ENCODE measurements at places on chromosomes 13 and 19. TPM values are rescaled to one million over a fixed set of nuclear protein-coding genes. Genes with fewer than 3 reads are reported as not detected.

The SLC15A1 gene
- total RNA-seq = not detected

DNA sequence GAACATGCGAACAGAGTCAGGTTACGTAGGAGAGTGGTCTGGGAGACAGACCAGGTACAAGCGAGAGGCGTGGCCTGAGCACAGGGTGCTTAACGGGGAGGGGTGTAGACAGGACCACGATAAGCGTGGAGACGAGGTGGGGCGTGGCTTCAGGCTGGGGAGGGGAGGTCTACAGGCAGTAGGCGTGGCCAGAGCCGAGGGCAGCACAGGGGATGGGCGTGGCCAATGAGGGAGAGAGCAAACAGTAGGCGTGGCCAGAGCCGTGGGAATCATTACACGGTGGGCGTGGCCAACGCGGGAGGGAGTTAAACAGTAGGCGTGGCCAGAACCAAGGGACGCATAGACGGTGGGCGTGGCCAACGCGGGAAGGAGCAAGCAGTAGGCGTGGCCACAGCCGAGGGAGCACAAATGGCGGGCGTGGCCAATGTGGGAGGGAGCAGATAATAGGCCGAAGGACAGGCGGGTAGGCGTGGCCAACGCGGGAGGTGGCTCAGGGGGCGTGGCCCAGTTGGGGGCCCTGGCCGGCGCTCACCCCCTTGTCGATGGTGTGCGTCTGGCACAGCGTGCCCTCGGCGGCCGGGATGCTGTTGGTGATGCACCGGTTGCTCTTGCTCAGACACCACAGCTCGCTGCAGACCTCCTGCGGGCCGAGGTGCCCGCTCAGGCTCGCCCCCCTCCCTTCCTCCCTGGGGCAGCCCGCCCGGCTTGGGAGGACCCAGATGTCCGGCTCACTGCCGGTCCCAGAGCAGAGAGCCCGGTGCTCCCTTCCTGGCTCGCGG, 15.2 kb upstream of the MYO1F start:
- H3K27me3 ChIP-seq = no peaks in the 10 kb centered on the region
- DNase-seq = peak; percentile 99
- peaks cover 15% of the 10 kb centered on the region for H3K4me1 ChIP-seq
- peaks cover 2% of the 10 kb centered on the region for H3K36me3 ChIP-seq
- H3K4me3 ChIP-seq = peak overlapping the region; percentile 70

DNA sequence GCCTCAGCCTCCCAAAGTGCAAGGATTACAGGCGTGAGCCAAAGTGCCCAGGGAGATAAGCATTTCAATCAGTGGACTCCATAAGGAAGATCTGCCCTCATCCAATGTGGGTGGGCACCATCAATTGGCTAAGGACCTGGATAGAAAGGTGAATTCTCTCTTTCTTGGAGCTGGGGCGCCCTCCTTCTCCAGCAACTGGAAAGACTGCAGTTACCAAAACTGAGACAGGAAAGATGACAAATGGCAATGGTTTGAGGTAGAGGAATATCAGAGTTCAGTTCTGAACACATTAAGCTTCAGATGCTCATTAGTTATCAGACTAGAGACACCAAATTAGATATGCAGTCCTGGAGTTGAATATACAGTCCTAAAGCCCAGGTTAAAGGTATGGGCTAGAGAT, 10.5 kb upstream of the ELF1 start:
- no peak overlapping the region for H3K27ac ChIP-seq
- H3K27me3 ChIP-seq = no peaks in the 10 kb centered on the region
- no peaks in the 10 kb centered on the region for H3K36me3 ChIP-seq

GRCh38 chr13:40428354-40428753, 238.1 kb downstream of the FOXO1 start:
- peaks cover 25% of the 10 kb centered on the region for H3K4me1 ChIP-seq
- no peaks in the 10 kb centered on the region for H3K36me3 ChIP-seq
- no peaks in the 10 kb centered on the region for H3K27me3 ChIP-seq
- DNase-seq = no peak

The KLC3 gene
- 0.14 TPM for total RNA-seq

DNA sequence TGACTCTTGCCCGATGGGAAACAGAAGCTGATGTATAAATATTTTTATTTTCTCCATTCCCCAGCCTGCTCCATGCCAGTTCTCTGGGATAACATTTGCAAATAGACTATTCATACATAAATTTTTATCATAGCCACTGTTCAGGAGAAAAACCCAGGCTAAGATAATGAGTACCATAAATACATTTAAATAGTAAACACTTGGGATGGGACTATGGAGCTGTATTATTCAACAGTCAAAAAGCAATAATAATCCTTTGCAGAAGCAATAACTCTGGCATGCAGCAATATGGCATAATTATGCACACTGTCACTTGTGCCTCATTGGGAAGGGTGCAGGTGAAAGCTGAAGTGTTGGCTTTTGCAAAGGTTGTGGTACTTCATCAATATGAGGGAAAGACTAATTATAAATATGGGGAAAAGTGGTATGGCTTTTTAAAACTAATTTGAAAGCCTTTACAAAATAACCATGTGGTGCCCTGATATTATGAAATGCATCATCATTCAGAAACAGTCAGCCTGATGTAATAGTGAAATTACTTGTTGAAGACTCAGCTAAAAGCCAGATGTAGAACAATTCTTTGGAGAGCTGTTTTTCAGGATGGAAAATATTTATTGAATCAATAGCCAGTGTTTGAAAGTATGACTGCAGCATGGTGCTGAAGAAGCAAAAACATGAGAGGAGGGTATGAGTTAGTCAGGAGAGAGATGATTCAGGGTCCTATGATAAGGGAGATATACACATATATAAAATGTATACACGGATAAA, 2476.7 kb downstream of the PCDH9 start:
- no peak for DNase-seq
- no peaks in the 10 kb centered on the region for H3K36me3 ChIP-seq
- H3K4me3 ChIP-seq = no peak overlapping the region
- H3K27ac ChIP-seq = no peak overlapping the region

GRCh38 chr13:66225072-66225471, 1005.1 kb downstream of the PCDH9 start:
- H3K27me3 ChIP-seq = no peaks in the 10 kb centered on the region
- DNase-seq = no peak
- no peak overlapping the region for H3K27ac ChIP-seq

The POU4F1 gene
- total RNA-seq = 0.26 TPM

The ZNF229 gene
- 1.2 TPM for total RNA-seq

The IZUMO2 gene
- total RNA-seq = not detected

GRCh38 chr13:28533125-28533436, 38.2 kb upstream of the FLT1 start:
- H3K4me3 ChIP-seq = peak overlapping the region; percentile 57
- no peak for DNase-seq
- H3K27me3 ChIP-seq = peaks cover 41% of the 10 kb centered on the region
- H3K4me1 ChIP-seq = no peaks in the 10 kb centered on the region
- H3K27ac ChIP-seq = no peak overlapping the region
- no peaks in the 10 kb centered on the region for H3K36me3 ChIP-seq

The ZNF700 gene
- 13.3 TPM for total RNA-seq

- peaks cover 10% of the 10 kb centered on the region for H3K27me3 ChIP-seq
- no peaks in the 10 kb centered on the region for H3K36me3 ChIP-seq
- no peak overlapping the region for H3K4me3 ChIP-seq
- H3K27ac ChIP-seq = no peak overlapping the region
- no peak for DNase-seq
Observed at GRCh38 chr19:855566-856120, 3.5 kb downstream of the ELANE start.

The TSSK6 gene
- total RNA-seq = 3.8 TPM

DNA sequence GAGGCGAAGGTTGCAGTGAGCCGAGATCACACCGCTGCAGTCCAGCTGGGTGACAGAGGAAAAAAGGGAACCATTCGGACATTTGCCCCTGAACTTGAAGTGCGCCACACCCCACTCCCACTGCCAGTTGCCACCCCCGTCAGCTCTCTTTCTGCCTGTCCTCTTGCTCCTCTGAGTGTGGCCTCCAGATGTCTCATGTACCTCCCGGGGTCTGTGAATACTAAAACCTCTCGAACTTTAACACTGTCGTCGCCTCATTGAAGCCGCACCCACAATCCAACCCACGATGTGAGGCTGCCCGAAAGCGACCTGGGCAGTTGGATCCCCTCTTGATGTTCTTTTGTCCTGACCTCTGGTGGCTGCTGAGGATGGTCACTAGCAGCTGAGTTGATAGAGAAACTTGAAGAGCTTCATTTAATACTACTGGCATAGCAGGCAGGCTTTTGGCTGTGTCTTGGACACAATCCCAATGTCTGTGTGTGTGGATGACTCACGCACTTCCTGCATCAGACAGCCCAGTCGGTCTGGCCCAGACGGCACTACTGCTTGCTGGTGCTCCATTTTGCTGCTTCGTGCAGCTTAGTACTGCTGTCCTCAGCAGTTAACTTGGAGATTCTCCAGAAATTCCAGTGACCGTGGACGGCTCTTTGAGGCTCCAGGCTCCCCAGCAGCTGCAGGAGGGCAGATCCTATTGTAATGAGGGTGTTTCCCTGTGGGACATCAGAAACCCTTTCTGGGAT, 4.2 kb downstream of the FPR3 start:
- H3K27me3 ChIP-seq = peaks cover 18% of the 10 kb centered on the region
- H3K4me3 ChIP-seq = no peak overlapping the region
- no peaks in the 10 kb centered on the region for H3K4me1 ChIP-seq
- DNase-seq = no peak
- H3K27ac ChIP-seq = no peak overlapping the region

DNA sequence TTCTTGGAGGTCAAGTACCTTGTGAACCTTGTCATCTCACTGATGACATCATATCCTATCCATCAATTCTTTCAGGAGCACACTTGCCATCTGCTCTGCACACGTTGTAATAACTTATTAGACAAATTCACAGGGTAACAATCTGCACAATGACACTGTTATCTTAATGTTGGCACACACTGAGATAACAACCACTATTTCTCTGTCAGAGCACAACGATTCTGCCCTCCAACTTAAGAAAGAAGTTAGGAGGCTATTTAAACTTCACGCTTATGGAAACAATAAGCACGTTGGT, 351.3 kb downstream of the DACH1 start:
- no peak for DNase-seq
- no peaks in the 10 kb centered on the region for H3K27me3 ChIP-seq
- H3K4me3 ChIP-seq = no peak overlapping the region
- no peaks in the 10 kb centered on the region for H3K4me1 ChIP-seq
- H3K27ac ChIP-seq = no peak overlapping the region

The FCER2 gene
- total RNA-seq = 3.5 TPM

GRCh38 chr19:17153996-17154395, 61.2 kb upstream of the USE1 start:
- H3K27me3 ChIP-seq = no peaks in the 10 kb centered on the region
- no peak overlapping the region for H3K27ac ChIP-seq
- peaks cover 20% of the 10 kb centered on the region for H3K36me3 ChIP-seq
- H3K4me1 ChIP-seq = no peaks in the 10 kb centered on the region
- no peak for DNase-seq

The KLK15 gene
- total RNA-seq = not detected

DNA sequence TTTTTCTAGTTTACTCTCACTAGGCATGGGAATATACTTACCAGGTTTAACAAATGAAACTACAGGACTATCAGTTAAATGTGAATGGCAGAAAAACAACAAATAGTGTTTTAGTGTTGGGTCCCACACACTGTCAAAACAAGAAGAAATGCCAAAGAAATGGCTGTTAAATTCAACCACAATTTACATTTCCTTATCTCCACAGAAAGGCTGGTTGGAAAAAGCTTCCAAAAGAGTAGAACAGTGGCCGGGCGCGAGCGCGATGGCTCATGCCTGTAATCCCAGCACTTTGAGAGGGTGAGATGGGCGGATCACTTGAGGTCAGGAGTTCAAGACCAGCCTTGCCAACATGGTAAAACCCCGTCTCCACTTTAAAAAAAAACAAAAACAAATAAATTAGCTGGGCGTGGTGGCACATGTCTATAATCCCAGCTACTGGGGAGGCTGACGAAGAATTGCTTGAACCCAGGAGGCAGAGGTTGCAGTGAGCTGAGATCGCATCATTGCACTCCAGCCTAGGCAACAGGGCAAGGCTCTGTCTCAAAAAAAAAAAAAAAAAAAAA, 66.5 kb downstream of the SERP2 start:
- H3K4me1 ChIP-seq = peaks cover 13% of the 10 kb centered on the region
- DNase-seq = no peak
- peaks cover 11% of the 10 kb centered on the region for H3K27me3 ChIP-seq
- H3K27ac ChIP-seq = no peak overlapping the region
- H3K4me3 ChIP-seq = no peak overlapping the region

DNA sequence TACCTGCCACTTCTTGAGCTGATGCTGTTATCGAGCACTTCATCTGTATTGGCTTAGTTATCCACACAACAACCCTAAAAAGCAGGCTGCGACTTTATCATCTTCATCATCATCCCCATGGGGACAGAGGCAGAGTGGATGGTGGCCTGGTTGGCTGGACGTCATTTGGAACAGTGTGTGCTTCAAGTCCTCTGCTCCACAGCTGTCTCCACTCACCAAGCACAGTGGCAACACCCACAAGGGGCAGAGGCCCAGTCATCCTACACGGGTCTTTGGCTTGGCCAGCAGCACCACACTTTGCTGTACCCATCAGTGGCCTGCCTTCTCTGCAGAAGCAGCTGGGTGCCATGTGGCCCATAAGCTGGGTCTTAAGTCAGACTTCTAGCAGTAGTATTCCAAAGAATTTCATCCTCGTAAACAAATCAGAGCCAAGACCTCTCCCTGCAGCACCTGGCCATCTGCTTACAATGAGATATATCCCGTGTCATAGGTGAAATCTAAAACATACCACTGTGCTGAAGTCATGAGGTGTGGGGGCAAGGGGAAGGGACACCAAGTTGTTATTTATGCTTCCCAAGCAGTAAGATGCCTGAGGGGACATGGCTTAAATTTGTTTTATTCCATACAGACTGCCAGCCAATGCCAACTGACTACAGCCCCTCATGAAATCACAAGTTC, 47.9 kb upstream of the EPHX3 start:
- H3K27ac ChIP-seq = peak overlapping the region; percentile 68
- no peaks in the 10 kb centered on the region for H3K36me3 ChIP-seq
- H3K4me3 ChIP-seq = no peak overlapping the region
- H3K4me1 ChIP-seq = peaks cover 88% of the 10 kb centered on the region

DNA sequence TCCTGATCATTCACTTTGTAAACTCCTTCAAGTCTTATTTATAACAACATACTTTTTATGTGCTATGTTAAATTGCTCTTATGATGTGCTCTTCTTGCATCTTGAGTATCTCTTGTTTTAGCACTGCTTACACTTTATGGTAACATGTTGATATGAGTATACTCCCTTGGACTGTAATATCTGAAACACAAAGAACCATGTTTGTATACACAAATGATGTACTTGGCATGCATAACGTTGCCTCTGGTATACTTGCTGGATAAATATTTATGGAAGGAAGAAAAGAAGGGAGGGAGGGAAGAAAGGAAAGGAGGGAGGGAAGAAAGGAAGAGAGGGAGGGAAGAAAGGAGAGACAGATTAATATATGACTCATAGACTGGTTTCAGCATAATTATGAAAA, 333.2 kb downstream of the PCDH9 start:
- no peaks in the 10 kb centered on the region for H3K27me3 ChIP-seq
- no peaks in the 10 kb centered on the region for H3K36me3 ChIP-seq
- H3K4me1 ChIP-seq = no peaks in the 10 kb centered on the region
- DNase-seq = no peak
- H3K27ac ChIP-seq = no peak overlapping the region
- H3K4me3 ChIP-seq = no peak overlapping the region

The ADM5 gene
- 4.1 TPM for total RNA-seq

The FFAR2 gene
- total RNA-seq = not detected
